ENCODE measurements at places on chromosomes 7 and 10.

DNA sequence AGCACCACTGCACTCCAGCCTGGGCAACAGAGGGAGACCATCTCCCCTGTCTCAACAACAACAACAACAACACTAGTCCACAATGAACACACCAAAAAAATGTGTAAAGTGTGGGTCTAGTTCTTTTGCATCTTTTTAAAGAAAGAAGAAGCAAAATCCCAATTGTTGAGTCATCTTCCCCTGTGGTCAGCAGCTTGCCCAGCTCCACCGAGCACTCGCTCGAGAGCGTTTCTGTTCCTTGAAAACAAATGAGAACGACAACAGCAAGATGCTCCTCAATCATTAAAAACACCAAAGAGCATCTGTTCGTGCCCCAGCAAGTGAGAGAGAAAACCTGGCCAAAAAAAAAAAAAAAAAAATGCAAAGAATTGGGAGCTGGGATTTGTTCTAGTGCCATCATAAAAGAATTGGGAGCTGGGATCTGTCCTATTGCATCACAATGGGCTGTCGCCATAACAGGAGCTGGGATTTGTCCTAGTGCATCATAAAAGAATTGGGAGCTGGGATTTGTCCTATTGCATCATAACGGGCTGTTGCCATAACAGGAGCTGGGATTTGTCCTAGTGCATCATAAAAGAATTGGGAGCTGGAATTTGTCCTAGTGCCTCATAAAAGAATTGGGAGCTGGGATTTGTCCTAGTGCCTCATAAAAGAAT is 118.1 kb downstream of the PTPRN2 start:
- no peak for DNase-seq

GRCh38 chr7:26490640-26491624 is 199.3 kb downstream of the SNX10 start:
- DNase-seq: no peak

DNA sequence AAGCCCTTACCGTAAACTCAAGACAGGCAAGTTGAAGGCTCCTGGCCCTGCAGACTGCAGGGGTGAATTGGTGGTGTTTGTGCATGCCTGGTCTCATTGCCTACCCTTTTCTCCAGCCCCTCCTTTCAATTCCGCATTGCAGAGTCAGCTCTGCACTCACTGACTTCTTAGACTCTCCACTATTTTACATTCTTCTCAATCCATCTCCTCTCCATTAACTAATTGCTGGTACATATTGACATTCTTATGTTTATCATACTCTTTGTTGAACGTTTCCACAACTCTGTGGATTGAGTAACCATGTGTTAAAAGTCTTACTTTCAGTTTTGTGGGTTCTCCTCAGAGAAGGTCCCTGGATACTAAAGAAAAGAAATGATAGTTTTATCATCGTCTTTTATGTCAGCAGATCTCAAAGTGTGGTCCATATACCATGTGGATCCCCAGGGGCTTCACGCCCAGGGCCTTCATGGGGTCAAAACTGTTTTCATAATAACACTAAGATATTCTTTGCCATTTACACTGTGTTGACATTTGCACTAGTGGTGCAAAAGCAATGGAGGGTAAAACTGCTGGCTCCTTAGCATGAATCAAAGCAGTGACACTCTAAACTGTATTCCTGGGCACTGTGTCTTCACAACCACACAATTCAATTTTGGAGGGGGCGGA is 135.4 kb upstream of the FZD1 start:
- no peak for DNase-seq

- DNase-seq: peak; percentile 65
These were observed 17.2 kb upstream of the SLC18A3 start for GRCh38 chr10:49592726-49593563.

- DNase-seq: no peak
These were observed 130.7 kb downstream of the NRF1 start for GRCh38 chr7:129742256-129742655.

DNA sequence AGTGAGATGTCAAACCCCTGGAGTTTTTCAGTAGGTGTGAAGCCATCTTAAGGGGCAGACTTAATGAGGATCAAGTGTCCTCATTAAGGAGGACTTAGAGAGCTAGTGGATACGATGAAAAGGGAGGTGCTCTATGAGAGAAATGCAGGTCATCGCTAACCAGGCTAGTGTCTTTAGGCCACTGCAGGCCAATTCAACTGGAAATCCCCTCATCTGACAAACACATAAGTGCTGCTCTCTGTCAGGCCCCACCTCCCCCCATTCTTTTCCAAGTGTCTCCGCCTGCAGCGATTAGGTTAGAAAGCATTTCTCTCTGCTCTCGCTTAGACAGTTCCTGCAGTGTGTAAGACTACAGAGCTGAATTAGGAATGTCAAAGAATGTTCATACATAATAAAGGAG is 33.7 kb downstream of the RBM28 start:
- DNase-seq: no peak

DNA sequence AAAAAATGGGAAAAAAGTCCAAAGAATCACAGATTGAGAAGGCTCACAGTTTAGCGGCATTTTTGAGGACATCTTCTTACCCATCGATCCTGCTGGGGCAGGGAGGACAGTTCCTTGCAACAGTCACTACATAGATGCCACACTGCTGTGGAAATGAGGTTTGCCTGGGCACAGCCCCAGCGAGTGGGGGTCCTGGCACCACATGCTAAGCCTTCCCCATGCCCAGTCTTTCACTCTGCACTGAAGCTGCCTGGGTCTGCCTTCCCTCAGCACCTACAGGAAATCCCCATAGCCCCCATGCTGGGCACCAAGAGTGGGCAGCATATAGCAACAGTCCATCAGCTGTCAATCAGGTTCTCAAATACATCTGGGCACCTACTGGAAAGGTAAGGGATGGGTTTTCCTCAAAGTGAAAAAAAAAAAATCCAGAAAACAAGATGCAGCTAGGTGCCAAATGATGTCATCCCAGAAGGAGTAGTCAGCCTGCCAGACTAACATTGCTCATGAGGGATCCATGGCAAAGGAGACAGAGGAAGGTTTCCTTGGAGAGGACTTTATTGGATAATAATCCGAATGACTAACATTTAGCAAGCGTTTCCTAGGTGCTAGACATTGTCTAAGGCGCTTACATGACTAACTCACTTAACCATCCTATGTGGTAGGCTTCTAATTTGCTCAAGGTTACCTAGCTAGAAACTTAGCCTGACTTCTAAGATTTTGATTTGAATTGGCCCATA is 125.7 kb upstream of the CXCL12 start:
- DNase-seq: no peak

GRCh38 chr10:21587391-21587790 is 53.4 kb downstream of the MLLT10 start:
- no peak for DNase-seq

GRCh38 chr10:113071446-113071845 is 121.4 kb downstream of the TCF7L2 start:
- DNase-seq: no peak

DNA sequence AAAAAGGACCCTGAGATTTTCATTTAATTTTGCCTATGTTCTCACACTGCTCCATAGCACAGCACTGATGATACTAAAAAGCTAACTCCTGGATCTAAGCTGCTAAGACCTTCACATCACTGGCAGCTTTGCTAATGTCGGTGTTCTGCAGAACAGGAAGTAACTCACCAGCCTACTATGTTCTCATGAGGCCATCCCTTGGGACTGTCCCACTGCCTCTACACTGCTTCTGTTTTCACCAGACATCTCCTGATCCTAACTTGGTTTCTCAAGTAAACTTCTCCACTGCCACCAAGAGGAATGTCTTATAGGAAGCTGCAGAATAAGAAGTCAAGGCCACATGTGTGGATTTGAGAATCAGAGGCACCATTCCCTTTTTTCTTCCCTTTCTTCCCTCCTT is 15.1 kb downstream of the HTR7 start:
- no peak for DNase-seq

DNA sequence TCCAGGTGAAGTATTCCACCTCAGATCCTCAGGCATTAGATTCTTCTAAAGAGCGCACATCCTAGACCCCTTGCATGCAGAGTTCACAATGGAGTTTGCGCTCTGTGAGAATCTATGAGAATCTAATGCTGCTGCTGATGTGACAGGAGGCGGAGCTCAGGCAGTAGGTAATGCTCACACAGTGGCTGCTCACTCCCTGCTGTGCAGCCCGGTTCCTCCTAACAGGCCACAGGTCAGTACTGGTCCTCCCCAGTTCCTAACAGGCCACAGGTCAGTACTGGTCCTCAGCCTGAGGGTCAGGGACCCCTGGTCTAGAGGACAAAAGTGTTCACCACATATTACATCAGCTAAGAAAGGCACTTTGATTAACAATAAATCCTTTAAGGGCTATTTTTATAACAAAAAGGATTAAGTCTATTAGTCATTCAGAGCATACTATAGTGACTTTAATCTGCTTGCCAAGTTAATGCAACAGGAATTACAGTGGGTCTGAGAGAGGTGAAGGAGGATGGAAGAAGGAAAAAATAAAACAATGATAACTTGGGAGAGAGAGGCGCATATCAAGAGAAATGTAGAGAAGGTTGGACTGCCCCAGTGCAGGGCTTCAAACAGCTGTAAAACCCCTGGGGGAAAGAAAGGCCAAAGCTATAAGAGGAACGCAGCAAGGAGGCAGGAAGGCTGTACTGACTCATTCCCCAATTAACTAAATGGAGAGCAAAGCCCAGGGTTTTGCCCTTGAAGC is 49.2 kb downstream of the CUL2 start:
- no peak for DNase-seq

GRCh38 chr7:120805636-120806388 is 52.1 kb downstream of the TSPAN12 start:
- peak; percentile 64 for DNase-seq

- DNase-seq: no peak
These were observed 8.9 kb downstream of the PALS2 start for GRCh38 chr7:24582166-24582565.

DNA sequence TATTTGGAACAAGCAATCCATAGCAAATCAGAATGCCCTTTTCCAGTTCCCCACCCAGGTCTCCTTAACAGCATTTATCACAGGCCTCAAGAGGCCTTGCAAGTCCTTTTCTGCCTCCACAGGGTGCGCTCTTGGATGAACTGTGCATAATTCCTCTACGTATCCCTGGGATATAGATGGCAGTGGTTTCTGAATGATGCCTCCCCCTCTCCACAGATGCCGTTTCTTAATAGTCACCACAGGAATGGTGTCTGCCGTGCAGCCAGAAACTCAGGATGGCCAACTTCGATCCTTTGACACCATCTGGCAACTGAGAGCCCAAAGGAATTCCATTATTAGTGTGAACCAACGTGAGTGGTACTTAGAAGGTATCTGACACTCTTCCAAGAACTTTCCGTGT is 43.1 kb downstream of the JAZF1 start:
- no peak for DNase-seq

GRCh38 chr7:157544980-157545680 is 208.3 kb downstream of the DNAJB6 start:
- DNase-seq: no peak

DNA sequence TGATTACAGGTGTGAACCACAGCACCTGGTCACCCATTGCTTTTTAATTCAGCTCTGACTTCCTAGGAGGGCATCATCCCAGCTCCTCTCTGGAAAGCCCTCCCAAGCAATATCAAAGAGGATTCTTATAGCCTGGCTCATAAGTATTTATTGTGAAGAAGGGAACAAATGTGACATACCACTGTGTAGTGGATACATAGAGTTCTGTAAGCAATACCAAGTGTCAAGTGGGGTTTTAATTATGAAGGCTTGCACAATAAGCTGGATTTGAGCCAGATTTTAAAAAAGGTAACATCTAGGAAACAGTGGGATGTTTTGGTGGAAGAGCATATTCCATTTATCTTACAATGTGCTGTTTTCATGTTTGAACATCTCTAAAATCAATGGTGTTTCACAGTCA is 19.0 kb upstream of the PRTFDC1 start:
- no peak for DNase-seq

GRCh38 chr10:73917566-73918305 is 6.8 kb downstream of the PLAU start:
- DNase-seq: no peak

GRCh38 chr7:147878912-147879661 is 711.5 kb upstream of the C7orf33 start:
- no peak for DNase-seq

- DNase-seq: no peak
These were observed 5.6 kb downstream of the BZW2 start for GRCh38 chr7:16651396-16652239.
